ENCODE measurements at places on chromosomes 4 and X.
A peak's percentile ranks its signal among the peaks of the same experiment; 100 is the strongest.

DNA sequence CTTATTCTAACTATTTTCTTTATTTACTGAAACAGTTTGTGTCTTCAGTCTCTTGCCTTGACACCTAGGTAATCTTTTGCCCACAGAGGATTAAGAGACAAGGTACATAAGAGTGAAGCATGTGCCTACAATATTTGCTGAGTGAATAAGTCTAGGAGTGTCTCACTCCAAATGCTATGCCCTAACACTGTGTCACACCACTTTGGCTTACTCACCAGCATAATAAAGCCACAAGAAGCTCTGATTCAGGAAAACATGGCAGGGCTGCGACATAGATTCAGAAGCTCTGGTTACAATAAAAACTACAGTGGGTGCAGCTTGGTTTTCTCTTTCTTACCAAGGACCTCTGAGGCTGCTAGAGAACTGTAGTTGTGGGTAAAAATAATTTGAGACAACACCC, 127.1 kb downstream of the RBM46 start:
- DNase-seq, result peak; percentile 2

DNA sequence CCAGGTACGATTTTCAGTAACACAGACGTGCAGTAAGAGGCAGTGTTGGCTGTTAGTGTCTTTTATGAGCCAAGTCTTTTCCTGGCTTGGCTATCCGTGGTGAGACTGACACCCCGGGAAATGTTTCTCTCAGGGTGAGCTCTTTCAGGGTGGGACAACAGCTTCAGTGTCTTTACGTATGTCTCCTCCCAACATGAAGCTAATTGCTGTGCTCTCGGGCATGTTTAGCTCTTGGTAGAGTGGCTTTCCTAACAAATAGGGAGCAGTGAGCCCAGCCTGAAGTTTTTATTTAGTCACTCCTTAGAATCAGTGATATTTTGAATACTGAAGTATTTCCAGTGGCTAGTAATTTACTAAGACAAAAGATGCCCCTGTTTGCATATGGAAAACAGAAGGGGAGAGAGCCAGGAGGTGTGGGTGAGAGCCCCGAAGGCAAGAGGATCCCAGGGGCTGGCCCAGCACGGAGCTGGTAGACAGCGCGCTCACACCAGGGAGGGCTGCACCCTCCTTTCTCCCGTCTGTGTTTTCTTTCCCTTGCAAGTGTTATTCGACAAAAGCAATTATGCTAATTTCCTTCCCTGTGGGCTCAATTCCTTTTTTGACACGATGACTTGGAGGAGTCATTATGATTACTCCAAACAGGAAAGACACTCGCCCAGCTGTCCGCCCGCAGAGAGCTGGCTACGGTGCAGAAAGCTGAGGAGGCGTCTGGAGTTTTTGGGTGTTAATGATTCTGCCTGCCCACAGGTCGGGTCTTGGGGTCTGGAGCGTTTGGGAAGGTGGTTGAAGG, 47.7 kb downstream of the PDGFRA start:
- DNase-seq, result no peak

GRCh38 chr4:83178029-83178428, 63.5 kb upstream of the PLAC8 start:
- DNase-seq, result no peak

GRCh38 chr4:86908251-86908657, 16.0 kb upstream of the C4orf36 start:
- DNase-seq, result peak; percentile 76

GRCh38 chrX:153702336-153703035, 14.8 kb downstream of the SLC6A8 start:
- no peak for DNase-seq

- peak; percentile 18 for DNase-seq
These were observed 65.7 kb upstream of the PAGE1 start for GRCh38 chrX:49761481-49761880.

DNA sequence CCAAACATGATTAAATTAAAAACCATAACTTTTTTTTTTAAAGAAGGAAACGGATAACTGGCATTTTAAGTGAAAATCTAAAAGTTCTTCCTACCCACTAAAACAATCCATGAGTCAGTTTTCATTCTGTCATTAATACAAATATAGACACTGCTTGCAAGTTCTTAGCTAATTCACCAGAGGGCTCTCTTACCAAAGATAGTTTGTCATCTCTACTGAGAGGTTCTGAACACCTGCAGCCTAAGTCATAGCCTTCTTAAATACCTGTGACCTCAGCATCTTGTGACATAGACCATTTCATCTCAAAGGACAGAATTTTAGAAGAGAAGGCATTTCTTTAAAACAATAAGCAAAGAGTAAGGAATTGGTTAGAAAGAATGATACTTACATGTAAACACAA, 65.3 kb upstream of the FAM120C start:
- DNase-seq, result peak; percentile 41

GRCh38 chr4:98528882-98529281, 129.5 kb downstream of the TSPAN5 start:
- peak; percentile 35 for DNase-seq

DNA sequence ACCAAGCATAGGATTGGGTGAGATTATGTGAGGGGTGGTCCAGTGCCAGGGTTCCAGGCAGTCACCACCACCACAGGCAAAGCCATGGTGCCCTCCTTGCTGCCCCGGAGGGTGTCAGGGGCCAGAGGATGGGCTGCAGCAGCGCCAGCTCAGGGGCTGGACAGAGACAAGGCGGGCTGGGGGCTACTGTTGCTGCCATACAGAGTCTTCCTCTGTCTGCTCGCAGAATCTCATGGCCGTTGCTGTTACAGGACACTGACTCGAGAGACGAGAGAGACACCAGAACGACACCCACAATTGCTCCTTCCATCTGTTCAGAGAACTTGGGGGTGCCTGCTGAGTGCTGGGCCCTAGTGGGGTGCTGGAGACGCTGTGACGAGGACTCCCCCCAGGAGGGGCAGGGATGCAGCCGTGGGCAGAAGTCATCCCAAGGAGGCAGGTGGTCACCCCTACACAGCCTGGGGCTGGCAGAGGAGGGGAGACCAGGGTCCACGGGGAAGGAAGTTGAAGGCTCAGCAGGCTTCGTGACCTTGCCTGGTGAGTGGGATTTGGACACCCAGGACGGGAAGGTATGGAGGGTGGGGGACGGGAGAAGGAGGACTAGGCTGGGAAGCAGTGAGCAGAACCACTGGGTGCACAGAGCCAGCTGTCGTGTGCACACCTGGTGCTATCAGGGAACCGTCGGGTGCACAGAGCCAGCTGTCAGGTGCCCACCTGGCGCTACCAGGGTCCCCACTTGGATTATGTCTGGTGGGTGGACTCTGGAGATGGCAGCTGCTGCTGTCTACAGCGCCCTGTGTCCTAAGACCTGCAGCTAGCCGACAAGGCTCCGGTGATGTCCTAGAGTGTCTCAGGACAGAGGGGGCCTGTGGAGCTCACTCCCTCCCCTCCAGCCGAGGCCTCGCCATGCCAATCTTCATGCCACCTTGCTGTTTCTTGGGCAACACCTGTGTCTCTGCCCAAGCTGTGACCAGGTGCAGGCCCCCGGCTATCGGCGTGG, 43.9 kb upstream of the HMX1 start:
- DNase-seq, result no peak

GRCh38 chr4:7815562-7815961, 124.1 kb downstream of the AFAP1 start:
- DNase-seq, result peak; percentile 93

- peak; percentile 45 for DNase-seq
These were observed 125.8 kb downstream of the SMIM20 start for GRCh38 chr4:26039639-26040359.

- DNase-seq, result peak; percentile 84
These were observed 478.0 kb downstream of the KCNIP4 start for GRCh38 chr4:21470535-21470934.

- DNase-seq, result no peak
These were observed 89.7 kb downstream of the TET2 start for GRCh38 chr4:105236202-105236915.

DNA sequence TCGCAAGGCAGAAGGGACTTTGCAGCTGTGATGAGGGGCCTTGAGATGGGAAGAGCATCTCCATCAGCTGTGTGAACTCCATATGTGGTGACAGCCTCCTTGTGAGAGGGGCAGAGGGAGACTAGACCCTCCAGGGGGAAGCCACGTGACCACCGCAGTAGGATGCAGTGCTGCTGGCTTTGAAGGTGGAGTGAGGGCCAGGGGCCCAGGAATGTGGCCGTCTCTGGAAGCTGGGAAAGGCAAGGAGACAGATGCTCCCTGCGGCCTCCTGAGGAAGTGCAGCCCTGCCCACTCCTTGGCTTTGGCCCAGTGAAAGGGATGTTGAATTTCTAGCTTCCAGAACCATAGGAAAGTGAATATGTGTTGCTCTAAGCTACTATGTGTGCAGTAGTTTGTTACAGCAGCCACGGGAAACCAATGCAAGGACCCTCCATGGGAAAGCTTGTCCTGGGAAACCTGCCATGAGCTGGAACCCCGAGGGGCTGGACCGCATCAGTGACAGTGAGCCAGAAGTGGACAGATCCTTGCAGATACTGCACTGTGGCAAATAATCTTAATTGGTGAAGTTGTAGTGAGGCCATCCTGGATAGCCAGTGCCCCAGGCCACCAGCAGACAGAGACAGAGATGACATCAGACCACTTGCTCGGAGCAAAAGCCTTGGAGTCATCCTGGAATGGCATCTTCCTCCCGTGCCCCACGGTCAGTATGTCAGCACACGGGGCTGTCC, 35.4 kb upstream of the SORCS2 start:
- peak; percentile 32 for DNase-seq

GRCh38 chr4:183326853-183327252, 4.6 kb upstream of the CLDN24 start:
- no peak for DNase-seq

- peak; percentile 82 for DNase-seq
These were observed 315.8 kb downstream of the RPA4 start for GRCh38 chrX:97199501-97199900.

DNA sequence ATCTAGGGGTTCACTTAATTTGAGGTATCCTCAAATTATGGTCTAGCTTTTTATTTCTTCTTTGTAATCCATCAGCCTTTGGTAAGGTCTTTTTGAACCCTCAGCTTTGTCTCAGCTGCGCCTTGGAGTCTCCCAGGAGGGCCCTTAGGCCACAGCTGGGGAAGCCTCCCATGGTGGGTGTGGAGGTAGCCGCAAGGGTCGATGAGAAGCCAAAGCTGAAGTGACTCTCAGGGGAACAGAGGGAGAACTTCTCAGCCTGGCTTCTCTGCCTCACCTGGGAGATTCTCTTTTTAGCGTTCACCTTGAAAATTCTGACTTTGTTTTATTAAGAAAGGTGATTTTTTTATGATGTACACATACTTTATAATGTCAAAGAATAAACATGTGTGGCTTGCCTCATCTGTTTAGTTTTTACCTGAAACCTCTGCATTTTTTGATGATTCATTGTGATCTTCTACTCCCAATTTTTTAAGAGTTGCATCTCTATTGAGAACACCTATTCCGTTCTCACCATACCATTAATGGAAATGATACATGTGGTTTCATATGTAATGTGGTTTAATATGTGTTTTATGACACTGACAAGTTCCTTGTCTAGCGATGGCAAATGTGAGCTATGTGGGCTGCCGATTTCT, 25.6 kb upstream of the SLC25A4 start:
- no peak for DNase-seq

- DNase-seq, result no peak
These were observed 266.5 kb upstream of the UGT8 start for GRCh38 chr4:114332119-114332518.

DNA sequence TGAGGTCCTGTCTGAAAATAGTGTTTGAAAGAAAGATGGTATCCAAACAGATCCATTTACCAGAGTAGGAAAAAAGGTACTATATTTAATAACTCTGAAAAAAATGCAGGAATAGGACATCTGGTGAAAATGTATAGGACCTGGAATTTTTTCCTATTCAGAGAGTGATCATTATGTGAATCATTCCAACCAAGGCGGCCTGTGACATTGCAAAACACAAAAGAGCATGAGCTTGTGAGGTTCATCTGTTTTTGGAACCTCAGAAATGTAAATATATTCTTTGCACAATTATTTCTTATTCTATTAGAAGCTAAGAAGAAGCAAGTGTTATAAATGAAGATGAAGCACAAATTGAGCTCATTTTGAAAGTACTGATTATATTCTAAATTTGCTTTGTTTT, 2.0 kb downstream of the C4orf51 start:
- DNase-seq, result peak; percentile 43

- DNase-seq, result no peak
These were observed 220.6 kb upstream of the ARSJ start for GRCh38 chr4:114200026-114200425.

DNA sequence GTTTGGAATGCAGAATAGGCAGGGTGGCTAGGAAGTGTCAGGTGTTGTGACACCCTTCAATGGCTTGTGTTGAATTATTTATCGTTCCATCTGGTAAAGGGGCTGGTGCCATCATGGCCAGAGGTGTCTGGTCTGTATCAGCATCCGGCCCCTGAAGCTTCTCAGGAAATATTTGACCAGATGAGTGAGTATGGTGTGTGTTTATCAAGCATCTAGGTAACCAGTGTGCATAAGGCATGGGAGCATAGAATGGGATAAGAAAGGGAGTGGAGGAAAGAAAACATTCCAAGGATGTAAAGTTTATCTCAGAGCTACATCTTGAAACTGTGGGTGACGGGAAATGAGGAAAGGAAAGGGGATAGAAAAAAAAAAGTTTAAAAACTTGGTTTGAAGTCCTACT, 109.4 kb downstream of the KLHL4 start:
- DNase-seq, result no peak

GRCh38 chr4:146943691-146944375, 1.8 kb downstream of the TTC29 start:
- no peak for DNase-seq

- no peak for DNase-seq
These were observed 13.2 kb upstream of the IRF2 start for GRCh38 chr4:184487503-184487902.

DNA sequence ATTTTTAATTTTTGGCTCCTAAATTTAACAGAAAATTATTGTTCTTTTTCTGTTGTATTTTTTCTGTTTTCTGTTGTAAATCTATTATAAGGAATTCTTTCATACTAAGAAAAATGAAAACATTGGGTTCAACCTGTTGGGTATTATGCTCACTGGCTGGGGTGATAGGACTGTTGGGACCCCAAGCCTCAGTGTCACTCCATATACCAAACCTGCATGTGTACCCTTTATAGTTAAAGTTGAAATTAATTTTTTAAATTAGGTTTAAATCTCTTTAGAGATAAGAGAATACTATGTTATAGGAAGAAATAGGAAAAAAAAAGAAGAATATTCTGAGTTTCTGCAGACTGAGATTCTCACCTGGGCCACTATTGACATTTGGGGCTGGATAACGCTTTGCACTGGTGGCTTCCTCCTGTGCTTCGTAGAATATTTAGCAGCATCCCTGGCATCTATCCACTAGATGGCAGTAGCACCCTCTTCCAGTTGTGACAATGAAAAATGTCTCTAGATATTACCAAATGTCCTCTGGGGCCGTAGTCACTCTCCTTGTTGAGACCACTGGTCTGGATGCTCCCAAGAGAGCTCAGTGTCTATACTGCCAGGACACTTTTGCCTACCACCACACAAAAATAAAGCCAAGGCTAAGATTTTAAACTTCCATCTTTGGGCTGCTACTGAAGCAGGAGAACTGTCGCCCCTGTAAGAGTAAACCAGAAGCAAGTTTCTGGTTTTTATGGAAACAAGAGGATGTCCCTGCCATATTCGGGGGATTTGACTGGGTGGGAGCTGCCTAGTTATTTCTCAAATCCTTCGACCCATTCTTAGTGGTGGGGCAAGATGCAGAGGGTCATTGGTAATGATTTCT, 22.4 kb upstream of the CLTRN start:
- DNase-seq, result peak; percentile 55

- no peak for DNase-seq
These were observed 19.8 kb downstream of the GAB1 start for GRCh38 chr4:143356493-143356892.
